ENCODE measurements at places on chromosomes 2 and 18.

GRCh38 chr2:44981714-44982108 lies 27.5 kb downstream of the SIX2 start:
- DNase-seq, result peak; percentile 55

GRCh38 chr2:9232166-9232479 lies 25.5 kb downstream of the ASAP2 start:
- DNase-seq, result no peak

- no peak for DNase-seq
These were observed 35.2 kb upstream of the CD207 start for GRCh38 chr2:70870790-70871189.

DNA sequence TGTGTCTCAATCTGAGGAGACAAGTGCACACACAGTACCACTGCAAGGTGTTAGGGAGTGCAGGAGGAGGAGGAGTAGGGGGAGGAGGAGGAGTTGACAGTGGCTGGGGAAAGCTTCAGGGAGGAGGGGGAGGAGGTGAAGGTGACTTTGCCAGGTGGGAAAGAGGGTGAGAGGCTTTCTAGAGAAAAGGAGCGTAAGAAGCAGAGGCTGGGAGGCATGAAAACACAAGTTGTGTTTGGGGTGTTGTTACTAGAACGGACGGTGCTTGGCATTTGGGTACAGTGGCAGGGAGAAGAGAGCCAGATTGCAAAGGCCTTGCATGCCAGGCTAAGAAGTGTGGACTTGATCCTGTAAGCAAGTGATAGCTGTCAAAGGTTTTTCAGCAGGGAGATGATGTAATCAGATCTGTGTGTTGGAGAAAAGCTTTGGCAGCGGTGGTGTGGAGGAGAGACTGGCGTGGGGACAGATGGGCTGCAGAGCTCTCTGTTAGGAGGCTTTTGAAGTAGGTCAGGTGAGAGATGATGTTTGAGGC lies 16.2 kb downstream of the TANC1 start:
- no peak for DNase-seq

DNA sequence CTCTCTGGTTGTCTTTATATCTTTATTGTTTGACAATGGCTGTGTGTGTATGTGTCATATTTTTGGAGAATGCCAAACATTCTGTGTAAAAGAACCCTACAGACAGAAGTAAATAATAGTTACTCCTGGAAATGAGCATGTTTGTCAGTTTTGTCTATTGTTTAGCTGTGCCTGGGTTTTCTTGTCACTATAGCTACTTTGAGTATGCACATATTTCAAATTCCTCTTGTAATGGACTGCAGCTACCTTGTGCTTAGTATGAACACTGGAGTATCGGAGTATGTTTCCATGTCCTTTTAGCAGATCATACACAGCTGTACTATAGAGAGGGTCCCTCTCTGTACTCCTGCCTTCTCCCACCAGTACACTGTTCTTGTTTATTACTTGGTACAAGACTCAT lies 58.0 kb upstream of the DOCK10 start:
- DNase-seq, result no peak

- peak; percentile 62 for DNase-seq
These were observed 55.4 kb upstream of the CD28 start for GRCh38 chr2:203650860-203651613.

- no peak for DNase-seq
These were observed 59.2 kb upstream of the DSG1 start for GRCh38 chr18:31258789-31259188.

DNA sequence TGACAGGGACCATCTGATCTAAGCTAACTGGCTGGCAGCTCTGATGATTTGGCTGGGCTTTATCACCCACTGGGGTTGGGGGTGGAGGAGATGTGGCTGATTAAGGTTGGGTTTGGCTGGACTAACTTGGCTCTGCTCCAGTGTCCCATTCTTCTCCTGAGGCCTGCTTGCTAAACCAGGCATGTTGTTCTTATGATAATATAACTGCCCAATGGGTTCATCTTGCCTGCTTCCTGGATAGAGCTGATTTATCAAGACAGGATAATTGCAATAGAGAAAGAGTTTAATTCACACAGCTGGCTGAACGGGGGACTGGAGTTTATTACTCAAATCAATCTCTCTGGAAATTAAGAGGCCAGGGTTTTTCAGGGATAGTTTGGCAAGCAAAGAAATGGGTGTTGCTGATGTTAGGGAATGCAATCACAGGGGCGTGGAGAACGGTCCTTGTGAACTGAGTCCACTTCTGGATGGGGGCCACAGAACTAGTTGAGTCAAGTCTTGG lies 150.4 kb downstream of the PTH2R start:
- no peak for DNase-seq

DNA sequence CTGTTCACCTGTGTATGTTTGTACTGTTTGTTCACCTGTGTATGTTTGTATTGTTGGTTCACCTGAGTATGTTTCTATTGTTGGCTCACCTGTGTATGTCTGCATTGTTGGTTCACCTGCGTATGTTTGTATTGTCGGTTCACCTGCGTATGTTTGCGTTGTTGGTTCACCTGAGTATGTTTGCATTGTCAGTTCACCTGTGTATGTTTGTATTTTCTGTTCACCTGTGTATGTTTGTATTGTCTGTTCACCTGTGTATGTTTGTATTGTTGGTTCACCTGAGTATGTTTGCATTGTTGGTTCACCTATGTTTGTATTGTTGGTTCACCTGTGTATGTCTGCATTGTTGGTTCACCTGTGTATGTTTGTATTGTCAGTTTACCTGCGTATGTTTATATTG lies 14.6 kb downstream of the ADI1 start:
- DNase-seq, result no peak

DNA sequence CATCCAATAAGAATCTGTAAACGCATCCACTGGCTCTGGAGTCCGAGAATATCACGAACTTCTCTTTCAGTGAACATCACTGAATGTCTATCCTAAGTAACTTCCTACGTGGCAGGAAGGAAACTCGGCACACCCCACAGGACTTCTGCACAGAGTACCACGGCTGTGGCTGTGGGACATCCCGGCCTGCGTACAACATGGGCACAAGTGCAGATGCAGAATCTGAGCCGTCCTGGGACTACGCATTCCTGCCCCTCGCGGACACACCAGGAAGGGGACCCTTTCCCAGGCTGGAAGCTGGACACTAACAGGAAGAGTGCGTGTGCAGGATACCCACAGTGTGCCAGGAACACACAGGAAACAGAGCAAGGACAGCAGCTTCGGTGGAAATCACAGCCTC lies 60.6 kb downstream of the ZNF516 start:
- DNase-seq, result no peak

GRCh38 chr2:177155631-177156030 lies 57.0 kb upstream of the HNRNPA3 start:
- DNase-seq, result no peak

GRCh38 chr18:58451115-58451971 lies 177.5 kb downstream of the ALPK2 start:
- no peak for DNase-seq

- DNase-seq, result no peak
These were observed 63.9 kb downstream of the GYPC start for GRCh38 chr2:126719833-126720351.

- DNase-seq, result peak; percentile 50
These were observed 52.3 kb downstream of the DIS3L2 start for GRCh38 chr2:232013701-232014353.

DNA sequence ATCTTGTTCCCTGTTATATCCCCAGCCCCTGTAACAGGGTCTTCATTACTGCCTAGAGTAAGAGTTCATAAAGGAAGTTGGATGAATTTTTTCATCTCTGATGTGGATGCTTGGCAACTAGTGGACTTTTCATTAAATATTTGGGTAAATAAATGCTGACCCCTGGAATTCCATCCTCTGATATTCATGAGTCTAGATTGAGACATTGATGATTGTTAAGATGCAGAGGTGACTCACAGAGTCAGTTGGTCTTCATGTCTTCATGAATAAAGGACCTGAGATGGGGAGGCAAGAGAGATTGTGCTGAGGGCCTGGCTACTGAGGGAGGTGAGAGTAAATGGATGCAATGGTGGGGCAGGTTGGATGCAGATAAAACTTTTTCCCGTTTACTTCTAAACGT lies 132.7 kb upstream of the NT5C1B start:
- no peak for DNase-seq
